Spinal cord (tissue), 10 donors: ENCODE measurements at places on chromosomes 12 and 14. TPM values are rescaled to one million over a fixed set of nuclear protein-coding genes. Genes with fewer than 3 reads are reported as not detected.

Gene PTPRB
- 10.7 TPM for polyA plus RNA-seq

Gene SLC6A15
- 23.4 TPM for polyA plus RNA-seq

Gene DDN
- 1.2 TPM for polyA plus RNA-seq

Gene CSRP2
- 64.6 TPM for polyA plus RNA-seq

Gene RAD52
- polyA plus RNA-seq, result 28.7 TPM

Gene CCT2
- polyA plus RNA-seq, result 208 TPM

Gene PCED1B
- 3.6 TPM for polyA plus RNA-seq

Gene NEK9
- 89.9 TPM for polyA plus RNA-seq

Gene KLRC2
- polyA plus RNA-seq, result 11.0 TPM

Gene ZBTB42
- 1.8 TPM for polyA plus RNA-seq

Gene OR10G2
- not detected for polyA plus RNA-seq

Gene AMDHD1
- polyA plus RNA-seq, result 0.33 TPM

Gene SPIC
- polyA plus RNA-seq, result not detected

Gene HECTD4
- 121 TPM for polyA plus RNA-seq

Gene YLPM1
- 88.0 TPM for polyA plus RNA-seq

Gene TBX3
- polyA plus RNA-seq, result 8.6 TPM

Gene TAS2R43
- polyA plus RNA-seq, result 0.63 TPM

Gene GARIN6
- polyA plus RNA-seq, result not detected

Gene RHOJ
- polyA plus RNA-seq, result 25.3 TPM

Gene TAS2R7
- polyA plus RNA-seq, result not detected

Gene ADIPOR2
- polyA plus RNA-seq, result 40.7 TPM

Gene MBIP
- 37.5 TPM for polyA plus RNA-seq

Gene LPAR5
- polyA plus RNA-seq, result 9.1 TPM

Gene CCNT1
- polyA plus RNA-seq, result 15.2 TPM

Gene CCDC197
- polyA plus RNA-seq, result not detected

Gene STAC3
- polyA plus RNA-seq, result 10.9 TPM

Gene ACOT2
- 35.1 TPM for polyA plus RNA-seq

Gene FAIM2
- polyA plus RNA-seq, result 203 TPM

Gene CLEC2A
- not detected for polyA plus RNA-seq

Gene KCNJ8
- polyA plus RNA-seq, result 15.8 TPM

Gene CCDC60
- 0.92 TPM for polyA plus RNA-seq

Gene TROAP
- polyA plus RNA-seq, result 15.7 TPM

Gene DHRS1
- polyA plus RNA-seq, result 31.1 TPM

Gene A2M
- 177 TPM for polyA plus RNA-seq
